ENCODE measurements at places on chromosomes 12 and 14. TPM values are rescaled to one million over a fixed set of nuclear protein-coding genes. Genes with fewer than 3 reads are reported as not detected.

Gene MIS18BP1
- 21.1 TPM for total RNA-seq

Gene GLIPR1L2
- total RNA-seq, result 0.30 TPM

Gene KRT3
- total RNA-seq, result not detected

Gene SLC35F4
- not detected for total RNA-seq

Gene CD69
- total RNA-seq, result not detected

Gene CTDSP2
- 38.6 TPM for total RNA-seq

Gene XRCC3
- 11.4 TPM for total RNA-seq

Gene PTGDR
- total RNA-seq, result not detected

Gene BEGAIN
- total RNA-seq, result 0.88 TPM

Gene KRT79
- not detected for total RNA-seq

Gene SDR9C7
- not detected for total RNA-seq

Gene CCDC196
- not detected for total RNA-seq

Gene AMIGO2
- total RNA-seq, result 233 TPM

Gene SIX4
- 5.3 TPM for total RNA-seq

Gene KRT85
- total RNA-seq, result not detected

Gene LALBA
- total RNA-seq, result not detected

Gene TXNDC16
- 0.88 TPM for total RNA-seq

All from smooth muscle cell of the umbilical artery (primary cell).